ENCODE measurements at places on chromosomes 4 and X. TPM values are rescaled to one million over a fixed set of nuclear protein-coding genes. Genes with fewer than 3 reads are reported as not detected.

GRCh38 chr4:53313510-53313909, 52.4 kb downstream of the SCFD2 start:
- DNase-seq: no peak

The BEX1 gene
- polyA plus RNA-seq: 38.6 TPM

DNA sequence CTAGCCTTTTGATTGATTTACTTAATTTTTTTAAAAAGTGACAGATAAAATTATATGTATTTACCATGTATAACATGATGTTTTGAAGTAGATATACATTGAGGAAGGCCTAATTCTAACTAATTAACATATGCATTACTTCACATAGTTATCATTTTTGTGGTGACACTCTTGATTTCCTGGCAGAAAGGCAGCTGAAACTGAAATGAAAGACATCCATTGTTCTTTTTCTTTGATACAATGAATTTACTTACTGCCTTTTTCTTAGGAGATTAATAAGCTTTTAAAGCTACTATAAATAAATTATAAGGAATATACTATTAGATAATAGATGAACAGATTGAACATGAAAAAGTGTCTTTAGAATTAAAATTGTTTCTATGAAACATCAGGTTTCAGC, 26.7 kb downstream of the ANKRD50 start:
- no peak for DNase-seq

The ITM2A gene
- not detected for polyA plus RNA-seq

DNA sequence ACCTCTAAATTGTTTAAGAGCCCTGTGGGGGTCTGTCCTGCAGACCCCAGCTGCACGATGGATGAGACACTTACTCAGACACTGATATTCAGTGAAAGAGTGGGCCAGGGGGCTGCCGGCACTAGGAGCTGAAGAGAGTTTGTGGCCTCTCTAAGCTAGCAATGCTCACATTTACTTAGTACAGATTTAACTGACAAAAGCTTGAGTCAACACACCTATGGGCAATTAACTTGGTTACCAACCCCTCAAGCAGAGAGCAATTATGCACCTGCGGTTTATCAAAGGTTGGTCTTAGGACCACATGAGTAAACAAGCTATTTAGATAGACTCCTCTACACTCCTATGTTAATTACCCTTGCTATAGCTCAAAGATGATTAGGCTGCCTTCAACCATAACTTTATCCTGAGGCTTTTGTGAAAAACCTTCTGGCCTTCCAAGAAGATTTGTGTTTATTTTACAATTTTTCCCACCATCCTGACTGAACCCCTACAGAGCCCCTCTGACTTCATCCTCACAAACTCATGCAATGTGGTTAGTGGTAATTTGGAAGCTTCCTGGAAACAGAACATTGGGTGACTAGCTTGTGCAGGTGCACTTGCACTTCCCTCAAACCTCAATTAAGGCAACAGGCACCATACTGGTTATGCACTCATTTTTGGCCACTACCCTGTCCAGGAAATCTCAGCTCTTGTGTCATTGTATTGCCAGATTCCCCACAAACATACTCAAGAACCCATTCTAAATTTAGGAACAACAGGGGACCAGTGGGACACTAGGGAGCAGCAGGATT, 234.4 kb upstream of the ITM2A start:
- DNase-seq: no peak

GRCh38 chr4:15544248-15544729, 74.6 kb downstream of the CC2D2A start:
- DNase-seq: no peak

GRCh38 chrX:104567506-104567905, 1.5 kb downstream of the IL1RAPL2 start:
- no peak for DNase-seq

GRCh38 chr4:174474457-174475075, 47.7 kb downstream of the HPGD start:
- DNase-seq: no peak

- DNase-seq: no peak
Measured at GRCh38 chr4:186228514-186228894, 1.2 kb downstream of the KLKB1 start.

The FOXP3 gene
- 0.18 TPM for polyA plus RNA-seq

- no peak for DNase-seq
Measured at GRCh38 chr4:76854858-76855257, 43.1 kb downstream of the SOWAHB start.

DNA sequence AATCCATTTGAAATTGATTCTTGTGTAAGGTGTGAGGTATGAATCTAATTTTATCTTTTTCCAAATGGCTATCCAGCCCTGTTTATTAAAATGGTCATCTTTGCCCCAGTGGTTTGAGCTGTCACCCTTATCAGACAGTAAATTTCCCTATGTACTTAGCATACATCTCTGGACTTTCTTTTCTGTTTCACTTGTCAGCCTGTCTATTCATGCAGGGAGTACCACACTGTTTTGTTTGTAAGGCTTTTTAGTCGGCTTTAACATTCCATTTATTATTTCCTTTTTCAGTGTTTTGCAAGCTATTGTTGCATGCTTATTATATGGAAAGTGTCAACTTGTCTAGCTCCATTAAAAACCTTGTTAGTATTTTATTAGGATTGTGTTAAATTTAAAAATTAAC, 155.8 kb downstream of the STAG2 start:
- no peak for DNase-seq

DNA sequence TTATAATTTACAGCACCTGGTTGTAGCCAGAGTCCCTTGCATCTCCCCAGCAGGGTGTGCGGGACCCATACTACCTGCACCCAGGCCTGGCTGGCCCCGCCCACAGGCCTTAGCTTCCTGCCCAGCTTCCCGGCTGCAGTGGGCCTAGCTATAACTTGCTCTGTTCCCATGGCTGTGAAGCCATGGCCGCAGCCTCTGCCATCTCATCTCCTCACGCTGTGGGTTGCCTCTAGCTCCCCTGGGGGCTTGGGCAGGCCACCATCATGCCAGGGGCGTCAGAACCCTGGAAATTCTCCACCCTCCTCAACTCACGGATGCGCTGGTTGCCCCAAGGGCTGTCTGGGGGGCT, 26.1 kb upstream of the SORBS2 start:
- DNase-seq: no peak

DNA sequence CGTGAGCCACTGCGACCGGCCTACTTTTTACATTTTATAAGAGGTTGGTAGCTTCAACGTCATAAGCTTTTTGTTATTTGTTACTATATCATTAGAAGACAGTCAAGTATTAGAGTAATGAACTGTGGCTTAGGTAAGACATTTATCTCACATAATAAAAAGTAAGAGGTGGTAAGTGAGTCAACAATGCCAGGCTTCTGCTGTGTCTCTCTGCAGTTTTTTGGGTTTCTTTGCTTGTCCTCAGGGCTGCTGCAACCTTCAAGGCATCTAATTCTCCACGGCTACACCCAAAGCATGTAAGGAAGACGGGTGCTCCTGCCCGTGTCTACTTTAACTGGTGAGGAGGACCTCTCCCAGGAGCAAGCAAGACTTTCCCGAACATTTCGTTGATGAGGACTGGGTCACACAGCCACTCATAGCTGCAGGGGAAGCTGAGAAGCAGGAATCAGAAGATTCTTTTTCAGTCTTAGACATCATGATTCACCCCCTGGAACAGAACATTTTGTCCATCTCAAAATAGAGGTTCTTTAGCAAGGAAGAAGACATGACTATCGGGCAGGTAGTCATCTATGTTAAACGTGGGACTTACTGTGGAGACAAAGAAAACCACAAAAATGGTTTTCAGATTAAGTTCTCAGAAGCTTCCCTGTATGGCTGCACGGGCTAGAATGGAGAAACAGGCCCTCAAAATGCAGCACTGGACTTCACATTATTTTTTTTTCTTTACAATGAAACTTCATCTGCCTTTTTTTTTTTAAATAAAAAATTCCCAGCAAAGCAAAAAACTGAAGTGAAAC, 13.0 kb upstream of the RHOH start:
- no peak for DNase-seq

Data from BJ (cell line).